GM12878 (cell line): ENCODE measurements at places on chromosomes 5 and 9. TPM values are rescaled to one million over a fixed set of nuclear protein-coding genes. Genes with fewer than 3 reads are reported as not detected.

OR13J1 gene
- total RNA-seq, result not detected in 2 replicates

DND1 gene
- 1.8 and 2.6 TPM in 2 replicates for total RNA-seq

DNA sequence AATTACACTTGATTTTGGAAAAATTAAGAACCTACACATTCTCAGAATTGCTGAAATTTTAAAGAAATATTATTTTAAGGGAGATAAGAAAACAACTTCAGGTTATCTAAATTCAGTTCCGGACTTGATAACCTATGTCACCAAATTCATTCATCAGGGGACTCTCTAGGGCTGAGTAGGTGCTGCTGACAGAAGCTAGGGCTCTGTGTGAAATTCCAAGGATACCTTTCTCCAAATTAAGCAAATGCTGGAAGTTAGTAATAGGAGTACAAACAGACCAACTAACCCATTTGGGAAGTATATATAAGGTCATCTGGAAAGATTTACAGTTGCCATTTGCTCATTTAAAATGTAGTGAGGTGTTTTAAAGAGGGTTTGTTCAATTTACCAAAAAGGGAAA lies 84.3 kb downstream of the SMIM23 start:
- H3K27ac ChIP-seq, result no peak overlapping the region
- H3K4me1 ChIP-seq, result no peaks in the 10 kb centered on the region
- DNase-seq, result no peak

GRCh38 chr5:154369682-154370081 lies 76.1 kb upstream of the SAP30L start:
- no peaks in the 10 kb centered on the region for H3K4me1 ChIP-seq
- peaks cover 2% of the 10 kb centered on the region; the same call in 1 of the 2 replicates for H3K36me3 ChIP-seq
- DNase-seq, result no peak
- no peak overlapping the region for H3K27ac ChIP-seq
- no peak overlapping the region for H3K4me3 ChIP-seq
- no peaks in the 10 kb centered on the region for H3K27me3 ChIP-seq

- H3K4me1 ChIP-seq, result no peaks in the 10 kb centered on the region
- H3K27me3 ChIP-seq, result no peaks in the 10 kb centered on the region
- H3K27ac ChIP-seq, result no peak overlapping the region
- no peak for DNase-seq
Observed at GRCh38 chr5:78675956-78676730, 27.6 kb upstream of the LHFPL2 start.

- peaks cover 11% of the 10 kb centered on the region for H3K36me3 ChIP-seq
- H3K4me3 ChIP-seq, result no peak overlapping the region
- no peaks in the 10 kb centered on the region for H3K27me3 ChIP-seq
- no peak overlapping the region for H3K27ac ChIP-seq
- DNase-seq, result no peak
- H3K4me1 ChIP-seq, result no peaks in the 10 kb centered on the region
Observed at GRCh38 chr5:96741891-96742309, 65.8 kb downstream of the ERAP1 start.

DNA sequence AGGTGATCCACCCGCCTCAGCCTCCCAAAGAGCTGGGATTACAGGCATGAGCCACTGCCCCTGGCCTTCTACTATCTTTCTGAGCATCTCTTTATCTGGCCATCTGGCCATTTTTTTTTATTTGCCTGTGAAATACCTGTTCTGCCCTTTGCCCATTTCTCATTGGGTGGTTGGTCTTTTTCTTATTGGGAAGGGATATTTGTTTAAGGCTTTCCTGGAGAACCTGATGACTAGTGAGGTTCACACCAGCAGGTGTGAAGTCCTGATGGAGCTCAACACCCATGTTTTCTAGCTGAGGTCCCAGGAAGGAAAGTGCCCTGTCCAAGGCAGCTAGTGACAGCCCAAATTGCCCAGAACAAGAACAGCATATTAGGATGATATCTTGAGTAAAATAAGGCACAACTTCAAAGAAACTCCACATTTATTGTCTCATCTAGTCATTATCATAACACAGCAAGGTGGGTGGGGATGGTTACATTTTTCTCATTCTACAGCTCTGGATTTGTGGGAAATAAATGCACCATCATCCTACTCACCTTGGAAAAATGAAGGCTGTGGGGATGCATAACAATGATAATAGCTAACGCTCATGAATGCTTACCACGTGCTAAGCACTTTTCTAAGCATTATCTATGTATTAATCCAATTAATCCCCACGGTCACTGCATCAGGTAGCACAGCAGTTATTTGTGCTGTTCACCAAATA lies 20.3 kb downstream of the SLC36A3 start:
- H3K27me3 ChIP-seq, result no peaks in the 10 kb centered on the region
- H3K27ac ChIP-seq, result no peak overlapping the region
- no peak overlapping the region for H3K4me3 ChIP-seq
- no peaks in the 10 kb centered on the region for H3K36me3 ChIP-seq

GRCh38 chr5:66246608-66247007 lies 102.5 kb downstream of the SREK1 start:
- H3K4me1 ChIP-seq, result no peaks in the 10 kb centered on the region
- H3K27ac ChIP-seq, result no peak overlapping the region
- DNase-seq, result no peak
- no peak overlapping the region for H3K4me3 ChIP-seq
- H3K36me3 ChIP-seq, result no peaks in the 10 kb centered on the region
- no peaks in the 10 kb centered on the region for H3K27me3 ChIP-seq

DNA sequence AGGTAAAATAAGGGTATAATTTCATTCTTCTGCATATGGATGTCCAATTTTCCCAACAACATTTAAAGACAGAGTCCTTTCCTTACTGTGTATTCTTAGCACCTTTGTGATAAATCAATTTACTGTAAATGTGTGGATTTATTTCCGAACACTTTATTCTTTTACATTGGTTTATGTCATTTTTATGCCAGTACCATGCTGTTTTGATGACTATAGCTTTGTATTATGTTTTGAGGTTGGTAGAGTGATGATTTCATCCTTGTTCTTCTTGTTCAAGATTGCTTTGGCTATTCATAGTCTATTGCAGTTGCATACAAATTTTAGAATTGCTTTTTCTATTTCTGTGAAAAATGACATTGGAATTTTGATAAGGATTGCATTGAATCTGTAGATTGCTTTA lies 53.4 kb upstream of the CCDC152 start:
- H3K4me1 ChIP-seq, result no peaks in the 10 kb centered on the region
- no peak overlapping the region for H3K27ac ChIP-seq
- no peak overlapping the region for H3K4me3 ChIP-seq
- H3K27me3 ChIP-seq, result no peaks in the 10 kb centered on the region
- no peaks in the 10 kb centered on the region for H3K36me3 ChIP-seq
- no peak for DNase-seq

GRCh38 chr9:129828051-129828450 lies 4.1 kb upstream of the TOR1A start:
- H3K27ac ChIP-seq, result no peak overlapping the region
- H3K27me3 ChIP-seq, result no peaks in the 10 kb centered on the region
- H3K4me3 ChIP-seq, result no peak overlapping the region

DNA sequence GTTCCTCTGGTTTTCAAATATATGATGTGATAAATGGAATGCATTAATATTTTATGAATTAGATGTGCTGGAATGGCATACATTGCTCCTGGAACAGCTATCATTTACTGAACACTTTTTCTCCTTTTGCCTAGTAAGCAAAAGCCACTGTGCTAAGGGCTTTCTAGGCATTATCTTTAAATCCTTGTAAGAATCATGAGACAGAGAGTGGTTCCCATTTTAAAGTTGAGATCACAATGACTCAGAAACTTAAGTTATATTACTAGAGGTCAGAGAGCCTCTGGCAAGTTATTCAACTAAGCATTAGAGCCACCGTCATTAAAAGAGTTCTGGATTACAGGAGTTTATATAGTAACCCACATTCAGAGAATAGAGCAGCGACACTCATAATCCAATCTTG lies 26.7 kb upstream of the FSD1L start:
- no peaks in the 10 kb centered on the region for H3K36me3 ChIP-seq
- DNase-seq, result no peak
- H3K4me3 ChIP-seq, result no peak overlapping the region
- no peaks in the 10 kb centered on the region for H3K27me3 ChIP-seq
- no peak overlapping the region for H3K27ac ChIP-seq
- peaks cover 9% of the 10 kb centered on the region for H3K4me1 ChIP-seq

- H3K36me3 ChIP-seq, result no peaks in the 10 kb centered on the region
- DNase-seq, result no peak
- H3K27ac ChIP-seq, result no peak overlapping the region
Observed at GRCh38 chr9:7656636-7657035, 142.9 kb downstream of the DMAC1 start.

- no peak overlapping the region for H3K27ac ChIP-seq
- no peak for DNase-seq
- H3K36me3 ChIP-seq, result no peaks in the 10 kb centered on the region
- H3K27me3 ChIP-seq, result no peaks in the 10 kb centered on the region
- no peaks in the 10 kb centered on the region for H3K4me1 ChIP-seq
Observed at GRCh38 chr5:36385495-36385894, 83.8 kb upstream of the RANBP3L start.

DNA sequence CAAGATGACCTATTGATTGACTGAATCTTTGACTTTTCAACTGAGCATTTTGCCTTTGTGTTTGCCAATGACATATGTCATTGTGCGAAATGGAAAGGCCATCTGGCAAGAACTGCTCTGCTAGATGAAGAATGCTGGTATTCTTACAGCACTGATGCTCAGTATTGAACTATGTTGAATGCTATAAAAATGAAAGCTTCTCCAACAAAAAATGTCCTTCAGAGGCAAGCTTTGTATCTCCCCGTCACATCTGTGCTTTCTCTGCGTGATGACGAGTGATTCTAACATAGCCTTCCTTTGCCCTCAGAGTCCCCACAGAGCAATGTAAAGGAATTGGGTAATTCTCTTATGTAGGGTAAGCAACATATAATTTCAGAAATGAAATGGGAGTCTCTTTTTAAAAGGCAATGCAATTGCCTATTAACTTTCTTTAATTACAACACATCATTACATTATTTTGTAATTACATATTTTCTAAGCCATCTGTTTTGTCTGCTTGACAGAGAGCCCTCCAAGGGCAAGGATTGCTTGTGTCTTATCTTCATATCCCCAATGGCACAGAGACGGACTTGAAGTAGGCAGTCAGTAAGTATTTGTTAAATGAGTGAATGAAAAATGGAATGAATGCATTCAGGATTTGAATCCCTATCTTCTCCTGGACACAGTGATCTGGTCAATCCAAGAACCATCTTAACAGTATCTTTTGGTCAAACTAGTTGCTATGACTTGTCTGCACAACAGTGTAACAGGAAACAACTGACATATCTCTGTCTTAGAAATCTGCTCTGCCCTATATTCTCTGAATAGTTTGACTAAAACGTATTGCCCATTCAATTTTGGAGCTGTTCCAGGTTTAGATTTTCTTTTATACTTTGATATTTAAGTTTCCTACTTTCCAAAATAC lies 46.1 kb downstream of the ENC1 start:
- no peak overlapping the region for H3K27ac ChIP-seq
- no peak overlapping the region for H3K4me3 ChIP-seq
- DNase-seq, result no peak
- no peaks in the 10 kb centered on the region for H3K4me1 ChIP-seq
- no peaks in the 10 kb centered on the region for H3K27me3 ChIP-seq

DNA sequence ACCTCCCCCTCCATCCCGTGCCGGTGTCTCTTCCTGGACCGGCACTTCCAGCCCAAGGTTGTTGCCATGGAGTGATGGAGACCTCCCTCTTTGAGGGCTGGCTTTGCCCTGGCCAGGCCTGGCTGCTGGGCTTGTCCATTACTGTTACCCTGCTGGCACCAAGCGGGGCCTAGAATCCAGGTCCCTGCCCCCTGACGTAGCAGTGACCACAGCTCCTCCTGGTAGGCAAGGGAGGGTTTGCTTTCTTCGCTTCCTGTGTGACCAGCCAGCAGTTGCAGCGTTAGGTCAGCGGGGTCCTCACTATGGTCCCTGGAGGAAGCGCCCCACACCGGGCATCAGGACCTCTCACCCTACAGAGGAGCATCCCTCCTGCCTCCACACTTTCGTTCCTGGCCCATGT lies 146.7 kb upstream of the COL5A1 start:
- H3K27ac ChIP-seq, result no peak overlapping the region
- no peak overlapping the region for H3K4me3 ChIP-seq
- H3K4me1 ChIP-seq, result no peaks in the 10 kb centered on the region
- H3K36me3 ChIP-seq, result no peaks in the 10 kb centered on the region
- H3K27me3 ChIP-seq, result no peaks in the 10 kb centered on the region; the same call in 1 of the 2 replicates

DNA sequence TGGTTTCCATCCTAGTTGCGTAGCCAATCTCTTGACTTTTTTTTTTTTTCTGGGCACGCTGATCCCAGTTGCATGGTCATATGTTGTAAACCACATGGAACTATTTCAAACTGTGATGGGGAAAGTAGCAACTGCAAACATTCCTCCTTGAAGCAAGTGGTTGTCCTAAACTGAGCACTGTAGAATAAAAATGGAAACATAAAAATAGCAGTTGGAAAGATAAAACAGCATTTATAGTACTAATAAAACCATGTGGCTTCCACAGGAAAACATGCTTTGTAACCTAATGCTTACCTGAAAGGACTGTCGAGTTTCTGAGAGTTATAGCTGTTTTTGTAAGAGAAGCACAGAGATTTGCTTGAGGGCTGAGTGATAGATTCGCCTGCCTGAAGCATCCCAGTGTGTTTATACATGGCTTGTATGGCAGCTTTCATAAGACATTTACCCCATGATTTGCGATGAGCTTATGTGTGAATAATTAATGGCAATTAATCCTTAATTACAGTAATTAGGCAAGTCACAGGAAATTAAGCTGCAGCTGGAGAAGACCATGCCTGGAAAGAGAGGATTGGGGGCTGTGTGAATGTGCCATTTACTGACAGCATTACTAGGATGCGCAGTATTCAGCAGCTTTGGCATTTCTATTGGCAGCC lies 136.5 kb downstream of the PBX3 start:
- H3K27ac ChIP-seq, result no peak overlapping the region
- no peaks in the 10 kb centered on the region for H3K36me3 ChIP-seq
- no peaks in the 10 kb centered on the region for H3K27me3 ChIP-seq
- no peak overlapping the region for H3K4me3 ChIP-seq
- H3K4me1 ChIP-seq, result no peaks in the 10 kb centered on the region
- DNase-seq, result no peak

DNA sequence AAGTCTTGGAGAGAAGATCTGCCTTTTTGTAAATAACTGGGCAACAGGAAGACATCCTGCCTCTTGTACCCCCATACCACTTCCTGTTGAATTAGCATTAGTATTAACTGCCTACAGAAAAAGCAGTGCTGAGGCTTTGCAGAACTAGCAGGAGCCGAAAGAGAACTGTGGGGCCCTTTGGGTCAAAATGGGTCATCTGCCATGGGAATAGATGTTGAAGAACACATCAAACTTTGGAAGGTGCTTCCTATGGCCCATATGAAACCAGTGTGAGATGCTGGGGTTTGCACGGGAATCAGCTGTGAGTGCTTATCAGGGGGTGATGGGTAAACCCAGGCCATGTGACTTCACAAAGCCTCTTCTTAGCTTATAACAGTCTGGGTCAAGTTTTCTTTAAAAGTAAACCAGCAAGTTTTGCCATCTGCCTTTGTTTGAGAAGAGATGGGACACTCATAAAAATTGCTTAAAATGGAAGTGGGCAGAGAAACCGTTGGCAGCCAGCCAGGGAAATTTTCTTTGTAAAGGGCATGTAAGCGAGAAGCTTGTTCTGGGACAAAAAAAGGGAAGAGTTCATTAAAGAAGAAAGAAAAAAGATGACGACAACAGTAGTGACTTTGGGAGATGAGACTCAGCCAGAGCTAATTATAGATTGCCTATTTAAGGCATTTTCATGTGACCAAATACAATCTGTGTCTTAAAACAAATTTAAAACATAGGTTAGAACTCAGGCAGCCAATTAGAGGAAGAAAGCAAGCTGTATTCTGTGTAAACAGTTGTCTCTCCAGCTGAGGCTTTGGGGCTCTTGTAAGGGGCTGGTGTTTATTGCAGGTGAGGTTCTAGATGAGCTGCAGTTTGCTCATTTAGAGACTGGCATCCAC lies 4.4 kb downstream of the SLC25A25 start:
- DNase-seq, result peak; percentile 87
- peak overlapping the region; percentile 87 for H3K27ac ChIP-seq
- H3K4me1 ChIP-seq, result peaks cover 22% of the 10 kb centered on the region
- H3K4me3 ChIP-seq, result peak overlapping the region; percentile 56
